IMR-90 (cell line): ENCODE measurements at places on chromosomes 13 and 19.

DNA sequence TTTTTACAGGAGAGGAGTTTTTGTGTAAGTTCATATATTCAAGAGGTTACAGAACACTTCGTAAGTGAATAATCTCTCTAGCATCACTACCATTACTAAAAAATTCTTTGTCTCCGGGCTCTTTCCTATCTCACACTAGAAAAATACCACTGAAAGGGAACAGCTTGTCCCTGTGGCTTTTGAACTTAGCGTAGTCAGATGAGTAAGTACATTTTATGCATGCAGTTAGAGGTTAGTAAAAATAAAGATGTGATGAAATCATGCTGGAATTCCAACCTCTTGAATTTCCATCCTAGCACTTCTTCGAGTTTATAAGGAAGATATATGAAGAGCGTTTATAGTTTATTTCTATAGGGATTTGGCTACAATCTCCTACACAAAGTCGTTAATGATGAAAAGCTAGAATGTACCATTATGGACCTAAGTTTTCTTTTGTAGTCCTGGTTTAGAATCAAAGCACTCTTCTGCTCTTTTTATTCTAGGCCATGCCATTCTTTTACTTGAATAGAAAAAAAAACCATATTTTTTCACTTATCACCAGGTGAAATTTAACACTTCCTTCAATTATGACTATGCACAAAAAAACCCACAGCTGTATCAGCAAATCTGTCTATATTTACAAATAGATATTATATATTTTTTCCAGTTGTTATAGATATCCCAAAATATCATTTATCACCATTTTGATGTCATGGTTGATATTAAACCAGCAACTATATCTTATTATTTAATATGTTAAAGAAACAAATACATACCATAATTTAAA is 139.9 kb upstream of the PCDH9 start:
- peak; percentile 92 for DNase-seq

DNA sequence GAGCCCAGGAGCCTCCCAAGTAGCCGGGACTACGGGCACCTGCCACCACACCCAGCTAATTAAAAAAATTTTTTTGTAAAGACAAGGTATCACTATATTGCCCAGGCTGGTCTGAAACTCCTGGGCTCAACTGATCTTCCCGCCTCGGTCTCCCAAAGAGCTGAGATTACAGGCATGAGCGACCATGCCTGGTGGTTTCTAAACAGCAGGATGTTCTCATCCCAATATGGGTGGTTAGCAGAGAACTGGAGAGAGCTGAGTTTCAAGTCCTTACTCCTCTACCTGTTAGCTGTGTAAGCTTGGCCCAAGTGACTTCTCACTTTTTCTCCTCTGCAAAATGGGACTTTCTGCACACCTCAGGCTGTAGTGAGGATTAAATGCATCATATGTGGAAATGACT is 8.0 kb downstream of the TMEM91 start:
- no peak for DNase-seq

GRCh38 chr13:73777134-73777533 is 357.1 kb downstream of the KLF12 start:
- no peak for DNase-seq

DNA sequence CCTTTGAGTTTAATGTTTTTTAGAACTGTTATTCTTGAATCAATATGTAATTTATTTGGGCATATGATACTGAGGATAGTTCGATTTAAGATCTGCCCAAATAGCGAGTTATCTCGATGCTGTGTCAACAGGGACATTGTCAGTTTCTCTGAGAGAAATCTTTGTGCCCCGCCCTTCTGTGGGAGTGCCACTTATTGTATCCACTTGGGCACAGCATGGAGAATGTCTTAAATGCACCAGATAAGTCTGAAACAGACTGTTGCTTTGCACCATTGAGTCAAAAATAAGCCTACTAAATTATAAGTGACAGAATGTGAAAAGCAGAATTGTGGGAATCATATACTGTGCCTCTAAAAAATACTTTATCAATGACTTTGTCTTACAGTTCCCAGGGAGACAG is 45.6 kb downstream of the RNASEH2B start:
- DNase-seq, result no peak

GRCh38 chr13:22748866-22749577 is 431.8 kb upstream of the SGCG start:
- no peak for DNase-seq

DNA sequence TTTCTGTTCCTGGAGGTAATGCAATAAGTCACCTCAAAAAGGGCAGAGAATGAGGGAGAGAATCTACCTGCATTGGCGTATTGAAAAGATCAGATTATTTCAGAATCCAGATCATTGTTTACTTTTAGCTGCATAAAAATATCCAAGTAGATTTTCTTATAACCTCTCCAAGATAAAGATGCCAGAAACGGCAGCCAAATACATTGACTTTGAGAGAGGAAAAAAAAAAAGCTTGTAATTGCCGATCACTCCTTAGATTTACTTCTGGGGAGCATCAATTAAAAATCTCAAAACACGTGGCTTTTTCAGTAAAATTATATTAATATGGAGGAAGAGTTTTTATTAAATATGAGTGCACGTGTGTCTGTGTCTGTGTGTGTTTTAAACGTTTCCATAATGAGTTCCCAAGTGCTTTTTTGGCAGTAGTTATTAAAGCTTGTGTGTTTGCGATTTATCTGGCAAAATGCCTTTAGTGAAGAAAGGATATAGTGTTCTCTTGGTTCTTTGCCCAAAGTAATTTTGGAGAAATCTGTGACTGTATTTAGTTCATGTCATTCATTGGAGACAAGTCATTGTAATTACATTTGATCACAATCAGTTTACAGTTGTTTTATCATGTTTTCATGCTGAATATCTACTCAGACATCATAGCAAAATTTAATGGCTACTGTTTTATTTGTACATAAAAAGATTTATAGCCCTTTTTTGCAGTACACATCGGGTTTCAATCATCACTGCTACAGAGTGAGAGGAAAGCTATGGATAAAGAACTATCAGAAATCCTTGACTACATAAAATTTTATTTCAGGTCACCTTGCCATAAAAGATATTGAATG is 176.1 kb downstream of the TM9SF2 start:
- DNase-seq, result no peak

DNA sequence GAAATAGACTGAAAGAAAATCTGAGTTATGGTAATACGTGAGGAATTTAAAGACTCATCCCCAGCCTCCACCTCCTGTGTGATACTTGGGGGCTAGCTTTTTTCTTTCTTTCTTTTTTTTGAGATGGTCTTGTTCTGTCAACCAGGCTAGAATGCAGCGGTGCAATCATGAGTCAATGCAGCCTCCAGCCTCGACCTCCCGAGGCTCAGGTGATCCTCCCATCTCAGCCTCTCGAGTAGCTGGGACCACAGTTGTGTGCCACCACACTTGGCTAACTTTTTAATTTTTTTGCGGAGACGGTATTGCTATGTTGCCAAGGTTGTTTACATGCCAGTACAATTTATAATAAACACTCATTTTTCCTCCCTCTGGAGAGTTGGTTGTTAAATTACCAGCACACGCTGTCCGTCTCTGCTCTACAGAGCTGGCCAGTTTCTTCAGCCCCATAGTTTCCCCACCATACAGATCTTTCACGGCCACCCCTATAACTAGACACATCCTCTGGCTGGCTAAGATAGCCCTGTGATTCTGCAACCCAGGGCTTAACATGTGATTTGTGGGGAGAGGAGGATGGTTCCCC is 4.8 kb downstream of the TNFSF9 start:
- DNase-seq, result no peak

DNA sequence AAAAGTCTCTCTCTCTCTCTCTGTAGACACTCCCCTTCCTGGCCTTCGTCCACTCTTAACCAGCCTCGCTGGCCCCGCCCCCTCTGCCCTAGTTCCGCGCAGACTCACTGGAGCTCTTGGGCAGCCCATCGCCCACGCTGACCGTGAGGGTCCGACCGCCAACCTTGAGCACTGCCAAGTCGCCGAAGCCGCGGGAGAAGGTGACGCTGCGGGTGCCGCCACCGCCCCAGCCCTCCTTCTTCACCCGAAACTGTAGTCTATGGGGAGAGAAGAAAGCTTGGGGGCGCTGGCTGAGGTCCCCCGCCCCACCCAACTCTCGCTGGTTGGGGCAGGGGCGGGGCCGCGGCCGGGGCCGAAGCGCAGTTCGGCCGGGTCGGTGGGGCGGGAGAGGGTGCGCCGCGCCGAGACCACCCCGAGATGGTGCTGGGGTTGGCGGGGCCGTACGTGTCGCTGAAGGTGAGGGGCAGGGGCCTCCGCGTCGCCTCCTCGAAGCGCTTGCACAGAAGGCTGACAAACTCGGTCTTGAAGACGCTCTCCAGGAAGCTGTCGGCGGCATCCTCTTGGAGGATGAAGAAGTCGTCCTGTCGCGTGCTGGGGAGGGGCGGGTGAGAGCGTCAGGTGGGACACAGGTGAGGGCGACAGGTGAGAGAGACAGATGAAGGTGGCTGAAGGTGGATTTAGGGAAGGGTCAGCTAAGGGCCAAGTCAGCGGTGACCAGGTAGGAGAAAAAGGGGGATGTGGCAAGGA is 12.6 kb upstream of the ZNF414 start:
- peak; percentile 88 for DNase-seq

- no peak for DNase-seq
Measured at GRCh38 chr19:49374665-49375434, 11.2 kb downstream of the DKKL1 start.

GRCh38 chr13:23599083-23599925 is 29.1 kb downstream of the TNFRSF19 start:
- DNase-seq, result no peak

DNA sequence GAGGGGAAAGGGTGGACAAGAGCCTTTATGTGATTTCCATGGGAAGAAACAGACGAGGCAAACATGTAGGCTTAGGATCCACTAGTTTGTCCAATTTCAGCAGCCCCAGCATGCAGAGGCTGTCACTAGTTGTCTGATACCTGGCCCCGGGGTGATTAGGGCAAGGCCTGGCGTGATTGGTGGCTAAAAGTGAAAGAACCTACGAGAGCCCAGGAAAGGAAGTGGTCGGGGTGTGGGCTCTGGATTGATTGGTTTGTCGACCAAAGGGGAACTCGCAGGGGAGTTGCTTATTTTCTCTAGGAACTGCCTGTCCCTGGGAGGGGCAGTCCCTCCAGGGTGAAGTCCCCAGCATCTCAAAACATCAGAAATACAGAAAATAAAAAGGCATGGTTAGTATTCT is 64.2 kb upstream of the UQCRFS1 start:
- no peak for DNase-seq

DNA sequence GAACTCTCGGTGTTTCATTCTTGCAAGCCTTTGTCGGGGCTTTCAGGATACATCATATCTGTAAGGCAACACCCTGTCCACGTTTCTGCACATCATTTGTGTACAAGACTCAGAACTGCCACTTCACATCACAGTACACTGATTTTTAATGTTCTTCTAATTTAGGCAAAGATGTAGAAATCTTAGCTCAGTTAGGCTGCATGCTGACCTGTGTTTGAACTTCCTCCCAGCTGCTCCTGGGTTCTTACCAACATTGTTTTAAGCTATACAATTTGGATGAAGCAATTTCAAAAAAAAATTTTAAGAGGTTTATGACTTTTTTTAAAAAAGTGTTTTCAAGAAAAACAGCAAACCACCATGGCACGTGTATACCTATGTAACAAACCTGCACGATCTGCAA is 1047.9 kb upstream of the SLC10A2 start:
- peak; percentile 13 for DNase-seq

DNA sequence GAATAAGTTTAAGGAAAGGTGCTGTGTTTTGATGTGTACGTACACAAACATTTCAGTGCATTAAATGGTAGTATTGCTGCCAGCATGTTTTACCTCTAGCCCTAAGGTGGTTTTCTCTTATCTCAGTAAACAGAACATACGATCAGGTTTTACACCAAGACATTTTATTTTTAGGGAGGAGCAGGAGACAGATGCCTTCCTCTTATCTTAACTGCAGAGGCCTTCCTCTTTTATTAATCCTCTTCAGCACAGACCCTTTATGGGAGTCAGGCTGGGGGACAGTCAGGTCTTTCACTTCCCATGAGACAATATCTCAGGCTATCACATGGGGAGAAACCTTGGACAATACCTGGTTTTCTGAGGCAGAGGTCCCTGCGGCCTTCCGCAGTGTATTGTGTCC is 14.9 kb upstream of the ZNF611 start:
- DNase-seq, result no peak

DNA sequence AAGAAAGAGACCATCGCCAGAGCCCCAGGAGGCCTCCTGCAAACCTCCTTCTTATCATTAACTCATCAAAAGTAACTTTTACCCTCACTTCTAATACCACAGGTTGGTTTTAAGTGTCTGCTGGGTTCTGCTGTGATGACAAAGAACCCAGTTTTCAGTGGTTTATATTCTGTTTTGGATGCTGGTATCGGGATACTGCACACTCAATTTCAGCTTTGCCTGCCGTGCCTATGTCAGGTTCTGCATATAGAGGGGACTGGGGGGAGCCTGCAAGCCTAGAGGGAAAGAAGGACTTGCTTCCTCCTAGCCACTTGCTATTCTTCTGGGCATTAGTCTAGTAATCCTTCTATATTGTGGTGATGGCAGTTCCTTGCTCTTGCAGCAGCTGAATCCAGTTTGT is 242.4 kb downstream of the KCNRG start:
- DNase-seq, result no peak

DNA sequence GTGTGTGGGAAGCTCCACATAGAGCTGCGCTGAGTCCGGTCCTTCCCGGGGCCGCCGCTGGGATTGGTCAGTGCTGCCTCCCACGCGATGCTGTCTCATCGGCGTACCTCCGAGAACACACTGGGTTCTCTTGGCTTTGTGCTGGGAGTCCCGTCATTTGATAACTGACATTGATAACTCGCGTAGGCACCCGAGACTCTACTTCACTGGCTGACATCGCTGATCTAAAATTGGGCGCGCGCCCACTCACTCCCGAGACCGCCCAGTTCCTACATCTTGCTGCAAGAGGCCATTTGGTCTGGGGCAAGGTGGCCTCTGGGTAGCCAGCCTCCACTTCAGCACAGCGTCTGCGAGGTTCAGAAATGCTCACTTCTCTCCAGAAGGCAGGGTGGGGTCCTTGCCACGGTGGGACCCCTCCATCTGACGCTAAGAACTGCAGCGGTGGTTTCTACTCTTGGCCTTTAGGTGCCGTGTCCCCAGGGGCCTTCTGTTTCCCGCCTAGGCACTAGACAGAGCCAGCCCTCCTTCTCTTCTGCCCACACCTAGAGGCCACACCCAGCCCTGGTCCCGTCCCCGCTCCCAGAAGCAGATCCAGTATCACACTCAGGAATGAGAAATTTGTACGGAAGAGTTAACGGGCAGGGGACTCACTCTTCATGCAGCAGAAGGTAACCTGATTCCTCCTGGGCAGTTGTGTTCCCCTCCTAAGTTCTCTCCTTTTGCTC is 40.7 kb upstream of the ATP11A start:
- DNase-seq, result no peak

- DNase-seq, result no peak
Measured at GRCh38 chr13:40355126-40355724, 311.2 kb downstream of the FOXO1 start.

- DNase-seq, result no peak
Measured at GRCh38 chr13:104595511-104595910, 1529.3 kb upstream of the SLC10A2 start.
